Stimulated activated CD8-positive, alpha-beta memory T cell treated with anti-CD3 and anti-CD28 coated beads, Interleukin-4, amount 100 ng/mL, for 4 hours (primary cell): ENCODE measurements at places on chromosomes 12 and 14.

GRCh38 chr12:65287426-65287825 lies 8.9 kb downstream of the MSRB3 start:
- DNase-seq: no peak

DNA sequence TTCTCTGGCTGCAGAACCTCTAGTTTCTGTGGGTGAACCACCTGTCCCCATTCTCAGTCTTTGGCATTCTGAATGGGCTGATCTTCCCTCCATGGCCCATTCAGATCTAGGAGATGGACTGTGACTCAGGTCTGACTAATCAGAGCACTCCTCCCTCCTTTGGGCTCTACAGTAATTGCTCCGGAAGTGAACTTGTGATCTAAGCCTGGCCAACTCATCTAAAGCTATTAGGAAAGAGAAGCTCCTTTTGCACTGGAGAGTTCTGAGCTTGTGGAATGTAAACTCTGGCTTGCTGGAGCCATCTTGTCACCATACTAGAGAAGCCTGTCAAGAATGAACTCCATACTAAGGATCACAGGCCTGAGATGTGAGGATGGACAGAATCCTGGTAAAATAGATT lies 168.2 kb downstream of the SUDS3 start:
- DNase-seq: no peak

- no peak for DNase-seq
These were observed 390.8 kb downstream of the MED13L start for GRCh38 chr12:115886666-115887065.

- DNase-seq: no peak
These were observed 153.8 kb downstream of the PELI2 start for GRCh38 chr14:56271970-56272369.

GRCh38 chr12:40775661-40776060 lies 83.4 kb downstream of the CNTN1 start:
- DNase-seq: no peak

DNA sequence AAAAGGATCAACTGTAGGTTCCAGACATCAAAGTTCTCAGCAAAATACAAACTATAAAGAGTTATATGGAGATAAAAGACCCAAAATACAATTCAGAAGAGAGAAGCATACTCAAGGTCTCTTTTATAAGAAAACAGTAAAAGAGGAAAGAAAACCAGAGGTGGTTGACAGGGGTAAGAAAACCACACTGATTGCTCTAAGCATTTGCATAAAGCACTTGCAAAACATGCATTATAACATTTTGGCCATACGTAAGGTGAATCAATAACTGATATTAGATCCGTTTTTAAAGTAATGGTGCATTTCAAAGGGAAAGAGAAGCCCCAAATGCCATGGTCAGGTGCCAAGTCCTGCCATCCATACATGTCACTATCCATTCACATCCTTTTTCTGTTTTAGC lies 5.9 kb downstream of the DDHD1 start:
- DNase-seq: no peak

- no peak for DNase-seq
These were observed 436.2 kb upstream of the TMEM132C start for GRCh38 chr12:127830730-127831129.

- DNase-seq: no peak
These were observed 1.3 kb downstream of the BAZ2A start for GRCh38 chr12:56628671-56629458.

GRCh38 chr12:110339184-110339952 lies 58.3 kb downstream of the ATP2A2 start:
- DNase-seq: no peak
